ENCODE measurements at places on chromosomes 6 and 20.

DNA sequence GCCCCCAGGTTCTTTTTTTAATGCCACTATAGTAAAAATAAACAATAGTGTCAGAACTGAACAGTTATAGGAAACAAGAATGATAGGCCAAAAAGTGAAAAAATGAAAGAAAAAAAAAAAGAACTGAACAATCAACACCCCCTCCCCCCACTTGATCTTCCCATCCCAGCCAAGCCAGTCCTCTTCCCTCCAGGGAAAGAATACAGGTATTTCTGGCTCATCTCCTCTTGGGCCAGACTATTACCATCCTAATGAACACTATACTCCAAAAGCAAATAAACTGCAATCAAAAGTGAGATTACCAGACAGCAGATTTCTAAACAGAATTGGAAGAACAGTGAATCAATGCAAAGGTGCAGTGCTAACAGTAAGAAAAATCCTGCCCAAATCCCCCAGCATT lies 21.3 kb upstream of the C20orf203 start:
- no peak for DNase-seq

DNA sequence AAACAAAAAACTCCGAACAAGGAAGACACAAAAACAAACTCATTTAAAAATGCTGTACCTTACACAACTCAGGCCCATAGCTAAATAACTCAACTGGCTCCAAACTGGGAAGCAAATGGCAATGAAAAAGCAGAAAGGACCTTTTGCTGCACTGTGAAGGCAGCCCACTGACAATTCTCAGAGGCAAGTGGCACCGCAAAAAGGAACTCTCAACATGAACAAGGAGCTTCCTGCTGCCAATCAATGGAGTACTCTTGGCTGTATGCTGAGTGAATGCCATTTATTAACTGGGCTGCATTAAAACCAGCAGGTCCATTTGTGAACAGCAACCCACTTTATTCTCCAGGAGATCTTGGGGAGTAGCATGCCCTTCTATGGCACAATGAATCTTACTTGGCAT lies 209.9 kb downstream of the PTPRK start:
- no peak for DNase-seq

GRCh38 chr6:24980507-24981385 lies 45.0 kb upstream of the RIPOR2 start:
- DNase-seq, result no peak

DNA sequence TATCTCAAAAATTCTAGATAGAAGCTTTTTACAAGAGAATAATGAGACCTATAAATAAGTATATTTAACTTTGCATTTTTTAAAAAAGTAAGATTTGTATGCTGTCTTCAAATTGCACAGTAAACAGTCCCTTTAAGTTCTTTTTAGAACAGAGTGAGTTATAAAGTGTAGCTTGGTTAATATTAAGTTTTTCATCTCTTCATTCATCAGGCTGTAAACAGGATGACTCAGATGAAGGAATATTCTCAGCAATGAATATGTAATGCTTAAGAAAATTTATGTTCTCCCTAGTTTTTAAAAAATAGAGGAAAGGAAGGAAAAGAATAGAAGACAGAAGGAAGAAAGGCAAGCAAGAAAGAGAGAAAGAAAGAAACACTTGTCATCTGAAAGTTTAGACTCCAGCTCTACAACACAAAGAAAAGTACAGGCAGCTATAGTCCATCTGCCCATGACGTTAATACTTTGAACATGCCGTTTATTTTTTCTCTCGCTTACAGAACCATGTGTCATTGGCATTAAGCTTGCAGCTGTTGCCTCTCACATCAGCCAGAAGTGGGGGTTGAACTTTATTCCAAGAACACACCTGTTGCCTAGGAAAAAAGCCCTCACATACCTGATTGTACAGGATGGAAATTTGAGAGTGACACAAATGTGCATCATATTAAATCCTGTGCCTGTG lies 36.1 kb downstream of the CAP2 start:
- no peak for DNase-seq

DNA sequence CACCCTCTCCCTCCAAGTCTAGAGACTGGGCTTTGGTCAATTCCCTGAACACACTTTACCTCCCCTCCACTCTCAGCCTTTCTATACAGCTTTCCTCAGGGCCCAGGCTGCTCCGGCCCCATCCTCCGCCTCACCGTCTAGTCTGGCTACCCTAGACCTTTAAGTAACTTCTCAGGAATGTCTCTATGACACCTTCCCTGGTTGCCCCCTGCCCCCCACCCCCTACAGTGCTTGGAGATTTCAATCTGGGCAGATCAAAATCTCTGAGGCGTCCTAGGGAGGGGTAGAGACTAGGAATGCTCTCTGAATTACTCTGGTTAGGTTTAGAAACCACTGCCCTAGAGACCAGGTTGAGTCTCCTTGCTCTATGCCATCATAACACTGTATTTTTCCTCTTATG lies 6.1 kb downstream of the UBE2J1 start:
- no peak for DNase-seq

DNA sequence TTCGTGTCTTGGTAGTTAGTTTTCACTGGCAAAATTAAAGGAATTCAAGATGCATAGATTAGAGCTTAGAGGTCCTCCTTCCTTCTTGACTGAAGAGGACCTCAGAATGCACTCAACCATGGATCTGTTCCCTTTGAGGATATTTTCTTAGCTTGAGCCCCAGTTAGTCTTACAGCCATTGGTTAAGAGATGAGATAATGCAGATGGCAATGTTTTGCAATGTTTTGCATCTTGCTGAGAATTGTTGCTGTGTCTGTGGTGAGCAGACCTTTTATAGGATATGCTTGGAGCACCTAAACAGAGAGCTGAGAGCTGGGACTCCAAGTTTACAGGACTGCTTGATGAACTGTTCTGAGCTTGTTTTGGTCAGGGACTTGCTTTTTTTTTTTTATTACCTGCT lies 107.5 kb downstream of the TMEM170B start:
- no peak for DNase-seq

GRCh38 chr20:48482790-48483189 lies 345.0 kb downstream of the PREX1 start:
- no peak for DNase-seq

DNA sequence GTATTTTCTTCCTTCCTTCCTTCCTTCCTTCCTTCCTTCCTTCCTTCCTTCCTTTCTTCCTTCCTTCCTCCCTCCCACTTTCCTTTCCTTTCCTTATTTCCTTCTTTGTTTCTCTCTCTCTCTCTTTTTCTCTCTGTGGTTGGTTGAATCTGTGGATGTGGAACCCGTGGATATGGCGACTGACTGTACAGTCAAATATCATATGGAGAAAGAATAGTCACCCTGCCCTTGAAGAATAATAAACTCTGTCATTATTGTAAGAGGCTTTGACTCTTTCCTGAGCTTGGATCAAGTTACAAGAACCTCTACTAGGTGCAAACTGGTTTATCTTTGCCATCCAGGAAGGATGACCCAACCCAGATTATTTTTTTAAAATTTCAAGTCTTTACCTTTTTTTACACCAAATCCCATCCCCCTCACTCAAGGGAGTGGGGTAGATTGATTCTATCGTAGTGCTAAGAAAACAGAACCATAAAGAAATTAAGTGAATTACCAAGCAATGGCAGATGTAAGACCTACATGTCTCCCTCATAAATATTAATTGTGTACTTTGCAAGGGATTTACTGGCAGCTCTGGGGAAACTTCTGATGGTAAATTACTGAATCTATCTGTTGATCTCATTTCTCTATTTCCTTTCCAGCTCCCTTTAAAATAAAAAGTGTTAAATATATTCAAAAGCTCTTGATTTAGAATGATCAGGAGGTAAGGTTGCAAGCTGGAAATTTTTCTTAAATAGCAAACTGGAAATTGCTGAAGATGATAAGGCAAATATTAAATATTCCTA lies 667.5 kb downstream of the UTRN start:
- no peak for DNase-seq

DNA sequence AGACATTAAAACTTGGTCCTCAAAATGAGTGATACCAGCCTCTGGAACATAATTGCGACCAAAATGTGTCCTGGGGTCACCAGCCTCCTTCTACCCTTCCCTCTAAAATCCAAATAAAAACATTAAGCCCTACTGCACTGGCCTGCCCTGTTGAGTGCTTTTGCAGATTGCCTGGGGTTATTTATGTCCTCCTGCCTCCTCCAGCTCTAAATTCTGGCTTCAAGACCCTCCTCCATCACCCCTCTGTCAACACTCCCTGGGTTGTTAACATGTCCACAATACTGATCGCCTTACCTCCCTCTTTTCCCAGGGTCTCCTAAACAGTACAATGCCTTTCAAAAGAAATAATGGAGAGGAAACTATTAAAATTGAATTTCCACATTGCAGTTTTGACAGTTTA lies 327.5 kb downstream of the NRN1 start:
- no peak for DNase-seq

- DNase-seq, result no peak
These were observed 31.6 kb upstream of the MRPS10 start for GRCh38 chr6:42249279-42249678.

- DNase-seq, result no peak
These were observed 73.2 kb downstream of the PHACTR3 start for GRCh38 chr20:59677586-59677985.

GRCh38 chr6:129646642-129647041 lies 63.3 kb downstream of the ARHGAP18 start:
- no peak for DNase-seq

DNA sequence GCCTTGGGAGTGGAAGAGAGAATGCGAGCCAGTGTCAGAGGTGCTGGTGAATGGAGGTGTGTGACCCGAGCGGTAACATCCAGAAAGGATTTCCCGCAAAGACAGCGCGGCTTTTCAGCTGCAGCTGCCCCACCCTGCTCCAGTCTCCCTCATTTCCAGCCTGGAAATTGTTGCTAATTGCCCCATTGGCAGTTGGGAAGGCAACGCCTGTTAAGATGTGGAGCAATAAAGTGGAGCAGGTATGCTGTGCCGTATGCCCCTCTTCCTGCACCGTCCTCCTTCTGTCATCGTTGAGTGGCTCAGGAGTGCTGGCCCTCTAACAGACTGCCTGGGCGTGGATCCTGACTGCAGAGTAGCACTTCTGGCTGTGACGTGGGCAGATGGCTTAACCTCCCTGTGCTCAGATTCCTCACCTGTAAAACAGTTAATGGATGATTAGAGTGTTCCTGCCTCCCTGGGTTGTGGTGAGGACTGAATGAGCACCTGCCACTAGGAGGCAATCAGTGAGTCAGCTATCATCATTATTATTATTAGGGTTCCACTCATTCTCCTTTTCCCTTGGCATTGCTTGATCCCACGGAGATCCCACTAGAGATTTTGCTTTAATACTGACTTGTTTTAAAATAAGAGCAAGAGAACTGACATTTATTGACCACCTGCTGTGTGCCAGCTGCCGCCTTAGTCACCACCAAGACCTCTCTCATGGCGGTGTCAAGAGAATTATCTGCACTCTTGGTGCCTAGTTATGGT lies 11.7 kb downstream of the ARFGEF2 start:
- DNase-seq, result no peak
